ENCODE measurements at places on chromosomes 13 and 19.

DNA sequence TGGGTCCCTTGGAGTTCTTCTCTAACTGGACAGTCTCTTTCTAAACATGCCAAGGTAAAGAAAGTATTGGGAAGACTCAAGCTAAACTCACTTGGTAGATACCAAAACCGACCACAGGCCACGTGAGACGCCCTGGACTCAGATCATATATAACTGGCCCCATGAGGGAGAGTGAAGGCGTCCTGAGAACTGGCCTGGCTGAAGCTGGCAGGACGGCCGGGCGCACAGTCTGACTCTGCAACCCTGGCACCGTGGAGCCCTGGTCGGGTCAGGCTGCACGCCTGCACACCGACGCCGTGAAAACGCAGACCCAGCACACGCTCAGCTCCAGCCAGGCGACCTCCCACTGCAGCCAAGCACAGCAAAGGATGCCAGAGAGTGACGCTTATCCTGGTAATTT is 122.5 kb upstream of the SPACA7 start:
- DNase-seq, result no peak

DNA sequence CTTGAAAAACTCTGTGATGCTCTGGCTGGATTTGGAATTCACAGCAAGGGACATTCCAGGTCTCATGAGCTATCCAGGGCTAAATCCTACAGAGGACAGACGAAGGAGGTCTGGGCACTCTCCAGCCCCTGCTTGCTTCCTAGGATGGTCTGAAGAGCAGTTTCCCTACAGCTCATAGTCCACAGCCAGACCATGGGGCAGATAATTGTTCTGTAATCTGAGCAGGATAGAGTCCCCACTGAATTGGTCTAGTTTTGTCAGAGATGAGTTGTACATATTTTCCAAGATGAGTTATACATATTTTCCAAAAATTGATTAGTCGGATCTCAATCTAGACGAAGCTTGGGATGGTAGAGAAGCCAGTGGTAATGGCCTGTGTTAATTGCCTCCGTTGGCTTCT is 75.6 kb downstream of the C13orf42 start:
- DNase-seq, result no peak

DNA sequence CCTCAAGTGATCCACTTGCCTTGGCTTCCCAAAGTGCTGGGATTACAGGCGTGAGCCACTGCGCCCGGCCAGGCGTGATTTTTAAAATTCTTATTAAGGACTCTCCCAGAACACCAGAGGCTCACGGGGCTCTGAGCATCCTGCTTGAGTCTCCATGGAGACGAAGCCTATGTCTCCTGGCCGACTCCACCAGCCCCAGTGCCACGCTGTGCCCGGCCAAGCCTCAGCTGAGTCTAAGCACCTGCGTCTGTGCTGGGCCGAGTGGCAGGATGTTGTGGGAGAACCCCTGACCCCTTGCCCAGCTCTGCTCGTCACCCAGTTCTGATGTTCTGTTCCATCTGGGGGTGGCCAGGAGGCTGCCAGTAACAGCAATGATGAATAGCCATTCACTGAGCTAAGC is 3.9 kb upstream of the CELF5 start:
- no peak for DNase-seq

DNA sequence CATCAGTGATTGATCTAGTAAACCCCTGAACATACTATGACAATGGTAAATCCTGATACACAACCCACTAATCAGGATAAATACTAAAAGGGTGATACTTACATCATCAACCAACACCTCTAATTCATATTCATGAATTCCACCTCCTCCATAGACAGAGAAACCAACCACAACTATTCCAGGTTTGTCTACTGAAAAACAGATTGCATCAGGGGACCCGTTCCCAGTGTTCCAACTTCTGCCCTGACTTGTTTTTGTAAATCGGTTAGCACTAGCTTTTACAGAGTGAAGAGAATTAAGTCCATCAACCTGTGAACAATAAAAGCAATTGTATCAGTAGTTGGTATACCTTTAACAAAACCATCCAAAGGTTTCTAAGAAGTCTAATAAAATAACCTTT is 149.2 kb downstream of the MYCBP2 start:
- no peak for DNase-seq

DNA sequence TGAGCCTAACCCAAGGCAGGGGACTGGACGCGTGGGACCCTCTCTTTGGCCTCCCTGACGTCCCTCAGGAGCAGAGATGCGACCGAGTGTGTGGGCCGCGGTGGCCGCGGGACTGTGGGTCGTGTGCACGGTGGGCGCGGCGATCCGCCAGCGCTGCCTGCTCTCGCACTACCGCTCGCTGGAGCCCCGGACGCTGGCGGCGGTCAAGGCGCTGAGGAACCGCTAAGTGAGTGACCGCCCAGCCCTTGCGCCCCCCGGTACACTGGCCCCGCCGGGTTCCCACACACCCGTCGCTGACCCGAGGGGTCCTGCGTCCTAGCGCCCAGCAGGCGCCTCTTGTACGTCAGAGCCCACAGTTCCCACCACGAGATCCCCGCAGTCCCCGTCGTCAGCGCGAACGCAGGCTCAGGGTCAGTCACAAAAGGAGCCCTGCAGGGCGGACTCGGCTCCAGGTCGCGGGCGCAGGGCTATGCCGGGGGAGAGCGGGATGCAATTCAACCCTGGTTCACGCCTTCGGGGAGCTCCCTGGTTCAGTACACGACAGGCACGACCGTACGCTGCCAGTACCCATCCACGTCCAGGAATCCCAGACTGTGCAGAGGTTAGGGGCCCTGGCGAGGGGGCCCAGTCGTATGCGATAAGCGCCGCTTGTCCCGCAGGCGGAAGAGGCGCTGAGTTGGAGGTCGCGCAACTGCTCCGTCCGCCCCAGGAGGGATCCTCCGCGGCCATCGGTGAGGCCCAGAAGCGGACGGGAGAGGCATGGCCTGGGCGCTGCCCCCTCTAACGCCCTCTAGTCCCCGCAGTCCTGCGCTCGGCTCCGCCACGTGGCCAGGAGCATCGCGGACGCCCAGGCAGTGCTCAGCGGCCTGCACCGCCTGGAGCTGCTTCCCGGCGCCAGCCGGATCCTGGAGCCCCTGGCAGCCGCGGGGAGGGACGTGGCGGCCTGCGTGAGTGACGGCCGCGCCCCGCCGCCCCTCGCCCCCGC is 3.6 kb upstream of the IFNL2 start:
- DNase-seq, result no peak

- no peak for DNase-seq
Measured at GRCh38 chr13:67935626-67936025, 705.5 kb upstream of the PCDH9 start.

- no peak for DNase-seq
Measured at GRCh38 chr19:7908078-7908699, 4.5 kb downstream of the MAP2K7 start.
